HT1080 (cell line): ENCODE measurements at places on chromosomes 5 and 9. TPM values are rescaled to one million over a fixed set of nuclear protein-coding genes. Genes with fewer than 3 reads are reported as not detected.

DNA sequence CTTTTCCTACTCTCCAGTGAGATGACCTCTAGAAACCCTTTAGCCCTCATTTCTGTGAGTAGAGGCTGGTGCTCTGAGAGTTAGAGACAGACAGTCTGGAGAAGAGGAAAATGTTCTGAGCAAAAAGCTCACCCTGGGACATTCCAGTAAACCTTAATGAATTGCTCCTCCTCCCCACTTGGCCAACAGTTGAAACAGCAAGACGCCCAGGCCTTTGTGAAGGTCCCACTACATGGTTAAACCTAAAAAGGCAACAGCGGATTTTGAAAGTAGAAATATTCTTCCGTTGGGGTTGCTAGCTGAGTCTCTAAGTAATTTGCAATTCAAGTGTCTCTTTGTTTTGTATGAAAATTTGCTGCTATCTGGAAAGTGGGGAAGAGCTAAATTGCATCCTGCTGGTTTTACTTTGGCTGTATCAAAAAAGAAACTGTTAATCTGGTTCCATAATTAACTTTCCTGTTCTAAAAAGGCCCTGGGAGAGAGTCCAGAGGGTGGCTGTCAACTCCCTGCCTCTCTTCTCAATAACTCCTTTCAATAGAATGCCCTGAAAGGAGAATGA is 63.8 kb downstream of the ATP10B start:
- no peak for DNase-seq

DNA sequence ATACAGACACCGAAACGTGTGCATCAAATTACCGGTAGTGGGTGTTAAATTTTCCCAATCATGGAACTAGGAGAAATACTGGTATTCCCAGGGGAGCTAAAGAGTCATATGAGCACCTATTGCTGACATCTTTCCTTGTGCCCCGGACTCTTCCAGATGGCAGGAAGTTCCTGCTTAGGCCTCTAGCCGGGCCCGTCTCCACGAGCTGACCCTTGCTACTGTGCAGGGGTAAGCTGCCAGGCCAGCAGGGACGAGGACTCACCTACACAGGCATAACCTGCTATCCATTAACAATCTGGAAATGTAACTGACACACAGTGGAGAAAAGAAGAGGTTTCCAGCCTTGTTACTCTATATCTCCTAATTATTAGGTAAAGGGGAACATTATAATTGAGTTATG is 16.2 kb upstream of the SSBP2 start:
- no peak for DNase-seq

DNA sequence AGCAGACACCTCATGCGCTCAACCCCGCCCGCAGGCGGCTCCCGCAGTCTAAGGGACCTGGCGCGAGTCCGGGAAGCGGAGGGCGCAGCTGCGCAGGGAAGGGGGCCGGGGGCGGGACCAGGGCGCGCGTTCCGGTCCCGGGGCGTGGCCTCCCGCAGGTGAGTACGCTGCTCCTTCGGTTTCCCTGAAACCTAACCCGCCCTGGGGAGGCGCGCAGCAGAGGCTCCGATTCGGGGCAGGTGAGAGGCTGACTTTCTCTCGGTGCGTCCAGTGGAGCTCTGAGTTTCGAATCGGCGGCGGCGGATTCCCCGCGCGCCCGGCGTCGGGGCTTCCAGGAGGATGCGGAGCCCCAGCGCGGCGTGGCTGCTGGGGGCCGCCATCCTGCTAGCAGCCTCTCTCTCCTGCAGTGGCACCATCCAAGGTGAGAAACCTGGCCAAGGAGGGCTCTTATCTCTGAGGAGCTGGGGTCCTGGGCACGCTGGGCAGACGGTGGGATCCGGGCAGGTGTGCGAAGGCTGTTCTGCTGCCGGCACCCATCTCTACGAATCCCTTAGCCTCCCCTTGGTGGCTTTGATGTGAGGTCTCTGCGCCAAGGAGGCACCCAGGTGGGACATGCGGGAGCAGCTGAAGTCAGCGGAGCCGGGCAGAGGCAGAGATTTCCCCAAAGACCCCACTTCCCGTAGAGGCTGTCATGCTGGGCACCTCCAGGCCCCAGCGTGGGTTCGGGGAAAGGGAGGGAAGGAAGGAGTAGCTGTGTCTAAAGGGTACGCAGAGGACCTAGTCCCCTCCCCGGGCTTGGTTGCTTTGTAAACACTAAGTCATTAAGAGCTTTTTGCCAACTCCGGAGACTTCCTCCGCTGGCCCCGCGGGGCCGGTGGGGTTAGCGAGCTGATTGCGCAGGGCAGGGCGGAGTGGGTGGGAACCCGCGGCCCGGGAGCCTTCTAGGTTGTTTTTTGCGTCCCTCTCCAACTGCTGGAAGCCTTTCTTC is at the start of gene F2RL1:
Gene F2RL1, plus strand, starts transcription at position 187 of the 988 bp plus-strand sequence. Its CDS starts 153 bp downstream, at position 340.
- peak; percentile 73 for DNase-seq

DNA sequence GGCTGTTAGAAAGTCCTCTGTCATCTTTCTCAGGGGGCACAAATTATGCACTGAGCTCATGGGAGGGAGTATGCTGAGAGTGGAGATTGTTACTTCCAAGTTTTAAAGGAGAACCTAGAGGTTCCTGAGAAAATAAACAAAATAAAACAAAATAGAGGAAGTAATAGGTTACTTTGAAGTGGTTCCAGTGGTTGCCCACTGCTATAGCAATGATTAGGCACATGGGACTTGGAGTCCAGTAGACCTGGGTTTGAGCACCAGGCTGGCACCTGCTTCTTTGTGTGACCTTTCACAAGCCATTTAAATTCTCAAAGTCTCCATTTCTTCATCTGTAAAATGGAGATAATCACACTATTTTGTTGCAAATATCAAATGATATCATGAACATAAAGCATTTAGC is 13.8 kb upstream of the CDC23 start:
- DNase-seq, result no peak

DNA sequence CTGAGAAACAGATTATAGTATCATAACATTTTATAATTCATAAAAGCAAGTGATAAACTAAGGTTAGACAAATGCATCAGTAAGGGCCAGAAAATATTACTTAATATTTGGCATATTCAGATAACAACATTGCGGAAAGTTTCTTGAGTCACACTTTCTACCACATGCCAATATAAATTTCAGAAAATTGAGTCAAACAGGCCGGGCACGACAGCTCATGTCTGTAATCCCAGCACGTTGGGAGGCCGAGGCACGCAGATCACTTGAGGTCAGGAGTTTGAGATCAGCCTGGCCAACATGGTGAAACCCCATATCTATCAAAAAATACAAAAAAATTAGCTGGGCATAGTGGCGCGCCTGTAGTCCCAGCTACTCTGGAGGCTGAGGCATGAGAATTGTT is 47.1 kb downstream of the SLC38A9 start:
- no peak for DNase-seq

DNA sequence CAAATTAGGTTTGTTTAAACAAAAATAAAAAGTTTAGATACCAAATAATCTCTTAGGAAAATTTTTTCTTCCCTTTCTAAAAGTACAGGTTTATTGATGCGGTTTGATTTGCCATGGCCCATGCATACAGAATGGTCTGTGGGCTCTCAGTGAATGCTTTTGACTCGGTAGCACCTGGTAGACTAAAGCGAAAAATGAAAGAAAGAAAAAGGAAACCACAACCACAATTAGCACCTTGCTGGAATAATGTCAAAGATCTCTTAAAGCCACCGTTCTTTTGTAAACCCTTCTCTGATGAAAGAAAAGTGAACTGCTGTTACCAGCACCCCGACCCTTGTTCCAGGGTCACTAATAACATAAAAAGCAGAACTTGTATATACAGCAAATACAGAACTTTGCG is 157.9 kb downstream of the NFIB start:
- DNase-seq, result no peak

DNA sequence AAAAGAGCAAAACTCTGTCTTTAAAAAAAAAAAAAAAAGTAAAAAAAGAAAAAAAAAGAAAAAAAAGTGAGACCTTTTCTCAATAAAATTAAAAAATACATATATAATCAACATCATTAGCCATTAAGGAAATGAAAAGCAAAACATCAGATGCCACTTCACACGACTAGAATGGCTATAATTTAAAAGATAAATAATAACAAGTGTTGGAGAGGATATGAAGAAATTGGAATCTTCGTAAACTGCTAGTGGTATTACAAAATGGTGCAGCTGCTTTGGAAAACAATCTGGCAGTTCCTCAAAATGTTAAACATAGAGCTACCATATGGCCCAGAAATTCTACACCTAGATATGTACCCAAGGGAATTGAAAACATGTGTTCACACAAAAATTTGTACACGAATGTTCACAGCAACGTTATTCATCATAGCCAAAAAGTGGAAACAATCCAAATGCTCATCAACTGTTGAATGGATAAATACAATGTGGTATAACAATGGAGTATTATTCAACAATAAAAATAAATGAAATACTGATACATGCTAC is 45.3 kb upstream of the SIL1 start:
- no peak for DNase-seq

DNA sequence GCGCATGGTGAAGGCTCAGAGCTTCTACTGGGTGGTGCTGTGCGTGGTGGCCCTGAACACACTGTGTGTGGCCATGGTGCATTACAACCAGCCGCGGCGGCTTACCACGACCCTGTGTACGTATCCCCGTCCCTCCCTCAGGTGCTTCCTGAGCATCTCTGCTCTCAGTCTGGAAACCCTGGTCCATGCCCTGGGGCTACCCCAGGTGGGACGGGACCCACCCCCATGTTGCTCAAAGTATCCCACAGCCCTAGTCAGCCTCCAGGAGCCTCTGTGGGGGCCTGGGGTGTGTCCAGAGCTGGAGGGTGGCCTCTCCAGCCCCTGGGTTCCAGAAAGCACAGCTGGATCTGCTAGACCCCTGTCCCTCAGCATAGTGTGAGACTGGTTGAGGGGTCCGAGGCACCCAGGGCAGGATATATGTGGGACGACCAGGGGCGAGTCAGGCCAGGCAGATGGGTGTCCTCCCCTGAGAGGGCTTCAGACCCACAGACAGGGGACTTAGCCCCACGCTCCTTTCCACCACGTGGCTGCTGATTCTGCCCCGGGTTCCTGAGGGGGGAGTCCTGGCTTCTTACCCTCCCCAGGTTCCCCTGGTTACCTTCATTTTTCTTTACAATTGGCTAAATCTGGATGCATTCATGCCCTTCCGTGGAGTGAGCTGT is 94.0 kb downstream of the CACNA1B start:
- no peak for DNase-seq

DNA sequence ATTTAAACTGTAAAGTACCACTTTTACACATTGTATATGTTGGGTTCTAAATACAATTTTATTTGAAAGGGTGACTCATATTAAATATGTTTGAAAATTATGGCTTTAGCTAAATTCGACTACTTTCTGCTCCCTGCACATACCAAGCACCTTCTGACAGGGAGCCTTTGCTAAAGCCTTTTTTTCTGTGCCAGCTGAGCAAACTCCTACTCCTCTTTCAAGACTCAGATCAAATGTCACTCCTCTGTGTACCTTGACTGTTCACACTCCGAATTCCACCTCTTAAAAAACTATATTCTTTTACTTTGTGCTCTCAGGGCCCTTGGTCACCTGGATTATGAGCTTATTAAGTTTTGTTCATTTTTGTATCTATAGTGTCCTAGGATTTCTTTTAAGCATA is 6.5 kb upstream of the OXCT1 start:
- no peak for DNase-seq

GRCh38 chr5:756171-756570 is 28.4 kb downstream of the ZDHHC11B start:
- DNase-seq, result no peak

DNA sequence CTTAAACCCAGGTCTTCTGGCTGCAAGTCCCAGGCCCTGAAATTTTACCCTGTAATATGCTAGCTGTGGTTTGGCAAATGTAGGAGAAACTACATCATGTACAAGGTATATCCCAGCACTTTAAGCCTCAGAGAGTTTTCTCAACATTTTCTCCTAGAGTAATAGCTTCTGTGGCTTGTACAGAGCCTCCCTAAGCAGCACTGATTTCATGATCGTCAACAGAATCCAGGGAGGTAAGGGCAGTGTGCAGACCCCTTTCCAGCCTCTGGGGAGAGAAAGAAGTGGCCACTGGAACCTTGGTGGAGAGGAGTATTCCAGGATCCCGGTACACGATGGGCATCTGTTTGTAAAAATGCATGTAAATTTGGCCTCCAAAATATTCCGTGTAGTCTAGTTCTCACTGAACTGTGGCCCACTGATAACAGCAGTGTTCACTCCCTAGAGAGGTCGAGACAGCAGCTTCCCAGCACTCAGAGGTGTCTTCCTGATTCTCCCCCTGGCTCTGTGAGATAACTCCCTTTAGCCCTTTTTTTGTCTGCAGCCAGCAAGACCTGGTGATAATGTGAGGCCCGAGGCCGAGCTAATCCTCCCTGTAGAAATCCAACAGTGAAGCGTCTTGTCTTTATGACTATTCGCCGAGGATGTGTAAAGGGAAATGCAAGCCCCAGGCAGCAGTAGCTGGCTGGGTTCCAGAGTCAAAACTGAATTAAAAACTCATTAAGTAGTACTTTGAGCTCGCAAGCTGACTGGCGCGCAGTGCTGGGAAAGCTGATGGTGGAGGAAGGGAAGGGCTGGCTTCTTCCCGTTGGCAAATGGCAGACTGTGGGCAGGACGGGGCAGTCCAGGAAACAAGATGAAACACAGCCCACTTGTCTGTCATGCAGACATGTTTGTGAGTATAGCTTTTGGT is 59.0 kb downstream of the MAP1B start:
- DNase-seq, result no peak

GRCh38 chr5:174120401-174121005 is 75.0 kb downstream of the NSG2 start:
- no peak for DNase-seq

DNA sequence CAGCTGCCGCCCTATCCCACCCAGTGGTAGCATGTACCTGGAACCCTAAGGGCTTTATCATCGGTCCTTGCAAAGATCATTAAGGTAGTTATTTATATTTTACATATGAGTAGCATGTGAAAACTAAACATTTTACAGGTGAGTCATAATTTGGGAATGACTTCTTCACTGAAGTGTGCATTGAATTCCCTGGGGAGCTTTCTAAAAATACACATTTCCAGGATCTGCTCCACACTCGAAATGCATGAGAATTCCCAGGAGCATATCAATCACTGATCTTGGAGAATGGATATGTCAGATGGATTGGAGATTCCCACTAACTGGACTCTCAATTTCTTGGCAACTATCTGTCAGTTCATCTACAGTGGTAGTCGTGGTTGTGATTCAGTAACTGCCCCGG is 717.5 kb downstream of the IRX1 start:
- peak; percentile 33 for DNase-seq

- DNase-seq, result no peak
Measured at GRCh38 chr5:147384346-147385193, 125.3 kb downstream of the DPYSL3 start.

DNA sequence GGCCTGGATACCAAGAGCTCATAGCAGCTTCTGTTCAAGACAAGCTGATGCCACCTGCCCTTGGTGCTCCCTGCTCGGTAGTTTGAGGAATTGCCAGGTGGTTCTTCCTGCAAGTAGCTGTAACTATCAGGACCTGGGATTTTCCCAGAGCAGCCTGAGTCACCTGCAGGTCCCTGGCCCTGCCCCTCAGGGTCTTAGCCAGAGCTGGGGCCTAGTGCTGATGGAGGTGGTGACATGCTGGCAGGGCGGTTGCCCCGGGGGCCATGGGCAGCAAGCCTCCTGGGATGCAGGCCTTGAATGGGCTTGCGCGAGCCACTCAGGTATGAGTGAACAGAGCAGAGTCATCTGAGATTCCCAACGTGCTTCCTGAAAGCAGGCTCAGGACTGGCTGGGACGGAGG is 262.3 kb downstream of the HSPA4 start:
- DNase-seq, result no peak

PLAC8L1 gene
- total RNA-seq, result not detected in 2 replicates

KCNV2 gene
- not detected in 2 replicates for total RNA-seq

PCDHB9 gene
- total RNA-seq, result 0.40 TPM in 1 of 2 replicates, not detected in the other

RELL2 gene
- total RNA-seq, result 13.1 and 15.3 TPM in 2 replicates

NUTM2F gene
- not detected in 2 replicates for total RNA-seq

CEP72 gene
- total RNA-seq, result 16.0 and 17.5 TPM in 2 replicates

LPAR1 gene
- 2.1 and 2.7 TPM in 2 replicates for total RNA-seq

MACIR gene
- total RNA-seq, result 20.2 and 26.7 TPM in 2 replicates

PCDHGA6 gene
- 0.20 and 1.2 TPM in 2 replicates for total RNA-seq

RANBP6 gene
- total RNA-seq, result 29.9 and 31.6 TPM in 2 replicates
